ENCODE measurements at places on chromosomes 5 and 9.

DNA sequence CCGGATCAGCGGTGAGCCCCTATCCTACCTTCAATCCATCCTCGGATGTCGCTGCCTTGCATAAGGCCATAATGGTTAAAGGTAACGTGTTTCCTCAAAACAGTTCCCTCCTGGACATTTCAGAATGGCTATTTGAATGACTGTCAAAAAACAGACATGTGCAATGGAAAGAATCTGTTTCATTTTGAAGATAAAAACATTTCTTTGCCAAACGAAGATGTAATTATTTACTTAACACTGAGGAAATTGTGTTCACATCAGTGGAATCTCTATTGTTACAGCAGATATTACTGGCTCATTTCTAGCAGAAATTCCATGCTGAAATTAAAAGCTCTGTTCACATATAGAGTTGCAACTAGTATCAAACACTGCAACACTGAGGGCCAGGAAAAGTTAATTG, 7.1 kb downstream of the ANXA1 start:
- no peak for DNase-seq

DNA sequence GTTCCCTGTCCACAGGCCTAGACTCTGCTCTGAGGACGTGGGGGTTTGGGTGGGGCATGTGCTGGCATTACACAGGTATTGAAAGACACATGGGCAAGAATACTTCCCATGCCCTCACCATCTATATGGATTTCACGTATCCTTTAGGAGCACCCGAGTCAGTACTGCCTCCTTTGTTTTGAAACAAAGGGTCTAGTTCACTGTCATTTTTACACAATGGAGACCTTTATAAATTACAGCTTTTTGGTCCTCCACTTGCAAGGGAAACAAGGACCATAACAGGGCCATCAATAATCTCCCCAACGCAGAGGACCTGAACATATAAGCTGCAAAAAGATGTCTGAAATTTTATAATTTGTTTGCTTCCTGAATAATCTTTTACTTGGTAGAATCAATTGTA, 24.9 kb upstream of the CRHBP start:
- DNase-seq = no peak

DNA sequence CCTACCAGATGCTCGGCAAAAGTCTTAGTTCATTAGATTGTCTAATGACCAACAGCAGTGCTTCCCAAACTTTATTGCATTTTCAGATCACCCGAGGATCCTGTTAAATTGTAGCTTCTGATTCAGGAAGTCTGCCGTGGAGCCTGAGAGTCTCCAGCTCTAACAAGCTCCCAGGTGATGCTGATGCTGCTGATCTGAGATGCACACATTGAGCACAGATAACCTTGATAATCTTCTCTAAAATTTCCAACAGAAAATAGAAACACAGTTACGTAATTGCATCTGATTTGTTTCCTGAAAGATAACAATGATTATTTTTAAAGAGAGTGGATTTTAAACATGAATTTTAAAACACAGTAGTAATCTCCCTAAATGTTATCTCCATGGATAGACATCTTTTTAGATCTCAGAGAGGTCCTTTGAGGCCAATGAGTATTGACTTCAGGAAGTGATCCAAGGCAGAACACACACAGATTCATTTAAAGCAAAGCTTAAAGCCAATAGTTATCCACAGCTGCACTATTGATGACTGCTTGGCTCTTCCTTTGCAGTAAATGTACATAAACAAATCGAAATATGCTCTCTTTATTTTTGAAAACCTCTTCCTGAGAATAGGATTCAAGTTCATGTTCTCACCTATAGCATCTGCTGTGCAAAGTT, 122.8 kb upstream of the TNPO1 start:
- DNase-seq = no peak

- no peak for DNase-seq
Measured at GRCh38 chr5:57989378-57989777, 470.5 kb downstream of the PLK2 start.

DNA sequence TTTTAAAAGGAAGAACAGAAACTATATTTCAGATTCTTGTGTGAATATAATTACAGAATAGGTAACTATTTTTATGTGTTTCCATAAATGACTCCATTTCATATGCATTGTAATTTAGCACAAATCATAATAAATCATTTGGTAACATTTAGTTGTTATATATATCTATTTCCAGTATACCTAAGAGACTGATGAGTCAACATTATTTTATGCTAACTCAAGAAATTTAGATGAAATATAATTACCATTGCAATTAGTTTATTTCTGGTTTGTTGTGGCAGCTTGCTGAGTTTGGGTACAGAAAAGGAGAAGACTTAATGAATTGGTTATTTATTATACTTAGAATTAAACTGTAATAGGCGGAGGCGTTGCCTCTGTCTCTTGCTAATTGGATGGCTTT, 314.9 kb downstream of the KCTD16 start:
- no peak for DNase-seq

DNA sequence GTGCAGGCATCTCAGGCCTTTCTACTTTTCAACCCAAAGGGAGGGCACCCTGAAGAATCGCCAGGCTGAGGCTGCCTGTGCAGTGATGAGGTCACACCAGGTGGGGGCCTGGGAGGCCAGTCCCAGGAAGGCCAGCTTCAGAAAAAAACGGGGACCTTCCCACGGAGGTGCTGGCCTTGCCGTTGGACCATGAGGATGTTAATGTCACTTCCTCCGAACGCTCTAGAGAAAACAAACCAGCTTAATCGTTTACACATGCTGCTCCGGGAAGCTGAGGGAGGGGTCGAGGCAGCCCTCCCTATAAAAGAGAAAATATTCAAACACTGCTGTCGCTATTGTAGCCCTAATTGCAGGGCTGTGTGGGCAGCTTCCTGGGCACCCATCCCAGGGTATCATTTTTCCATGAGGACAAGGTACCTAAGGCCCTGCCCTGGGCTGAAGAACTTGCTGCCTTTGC, 27.0 kb downstream of the PTGES start:
- no peak for DNase-seq

DNA sequence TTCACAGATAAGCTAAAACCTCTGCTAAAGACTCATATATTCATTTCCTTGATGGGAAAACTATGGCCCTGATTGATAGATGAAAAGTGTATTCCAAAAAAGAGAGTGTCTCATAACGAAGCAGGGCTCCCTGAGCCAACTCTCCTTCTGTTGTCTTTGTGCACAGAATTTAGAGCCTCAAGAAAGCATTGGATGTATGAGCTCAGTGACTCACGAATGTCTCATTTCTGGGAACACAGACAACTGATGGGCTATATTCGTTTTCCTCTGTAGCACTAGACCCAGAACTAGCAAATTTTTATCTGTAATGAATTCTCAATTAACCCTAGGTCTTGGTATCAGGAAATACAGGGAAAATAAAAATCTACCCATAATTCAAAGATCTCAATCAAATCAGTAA, 88.4 kb downstream of the LMNB1 start:
- no peak for DNase-seq

DNA sequence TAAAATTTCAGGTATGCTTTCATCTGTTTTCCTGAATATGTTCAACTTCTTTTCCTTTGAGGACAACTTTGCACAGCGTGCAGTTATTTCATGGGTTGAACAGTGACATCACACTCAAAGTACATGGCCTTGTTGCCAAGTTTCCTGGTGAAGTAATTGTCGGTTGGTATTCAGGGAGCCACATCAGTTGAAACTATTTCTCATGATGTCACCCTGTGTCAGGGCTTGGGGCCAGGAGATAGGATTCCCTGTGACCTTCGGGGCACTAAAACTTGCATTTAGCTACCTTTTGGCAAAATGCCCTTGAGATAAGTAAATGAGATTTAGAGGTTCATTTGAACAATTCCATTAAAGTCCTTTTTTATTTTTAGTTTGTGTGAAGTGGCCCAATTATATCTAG, 383.9 kb downstream of the SH3GL2 start:
- no peak for DNase-seq

Measured in esophagus squamous epithelium (tissue), 5 donors.